Stimulated activated CD4-positive, alpha-beta T cell treated with anti-CD3 and anti-CD28 coated beads, Interleukin-1b, Interleukin-23, amount 100 ng/mL, for 4 hours (primary cell): ENCODE measurements at places on chromosomes 4 and X.

- DNase-seq, result no peak
Observed at GRCh38 chrX:141455103-141455502, 129.4 kb downstream of the SPANXA1 start.

- DNase-seq, result no peak
Observed at GRCh38 chrX:121260596-121261240, 213.3 kb downstream of the GLUD2 start.

DNA sequence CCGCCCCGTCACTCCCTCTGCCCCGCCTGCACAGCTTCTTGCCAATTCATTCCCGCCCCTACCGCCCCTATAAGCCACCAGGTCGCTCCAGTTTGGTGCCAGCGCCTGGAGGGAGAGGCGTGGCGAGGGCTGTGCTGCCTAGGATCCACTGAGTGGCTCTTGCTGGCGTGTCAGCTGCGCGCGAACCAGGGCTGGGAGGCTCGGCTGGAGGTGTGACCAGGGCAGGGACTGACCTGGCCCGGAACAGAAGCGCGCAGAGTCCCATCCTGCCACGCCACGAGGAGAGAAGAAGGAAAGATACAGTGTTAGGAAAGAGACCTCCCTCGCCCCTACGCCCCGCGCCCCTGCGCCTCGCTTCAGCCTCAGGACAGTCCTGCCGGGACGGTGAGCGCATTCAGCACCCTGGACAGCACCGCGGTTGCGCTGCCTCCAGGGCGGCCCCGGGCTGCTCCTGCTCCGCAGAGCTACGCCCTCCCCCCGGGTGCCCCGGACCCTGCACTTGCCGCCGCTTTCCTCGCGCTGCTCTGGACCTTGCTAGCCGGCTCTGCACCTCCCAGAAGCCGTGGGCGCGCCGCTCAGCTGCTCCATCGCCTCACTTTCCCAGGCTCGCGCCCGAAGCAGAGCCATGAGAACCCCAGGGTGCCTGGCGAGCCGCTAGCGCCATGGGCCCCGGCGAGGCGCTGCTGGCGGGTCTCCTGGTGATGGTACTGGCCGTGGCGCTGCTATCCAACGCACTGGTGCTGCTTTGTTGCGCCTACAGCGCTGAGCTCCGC, at the start of gene GPR78:
Gene GPR78 (plus strand): TSS at position 72 of the 773 bp plus-strand sequence. CDS start 591 bp downstream, at position 663.
- no peak for DNase-seq

DNA sequence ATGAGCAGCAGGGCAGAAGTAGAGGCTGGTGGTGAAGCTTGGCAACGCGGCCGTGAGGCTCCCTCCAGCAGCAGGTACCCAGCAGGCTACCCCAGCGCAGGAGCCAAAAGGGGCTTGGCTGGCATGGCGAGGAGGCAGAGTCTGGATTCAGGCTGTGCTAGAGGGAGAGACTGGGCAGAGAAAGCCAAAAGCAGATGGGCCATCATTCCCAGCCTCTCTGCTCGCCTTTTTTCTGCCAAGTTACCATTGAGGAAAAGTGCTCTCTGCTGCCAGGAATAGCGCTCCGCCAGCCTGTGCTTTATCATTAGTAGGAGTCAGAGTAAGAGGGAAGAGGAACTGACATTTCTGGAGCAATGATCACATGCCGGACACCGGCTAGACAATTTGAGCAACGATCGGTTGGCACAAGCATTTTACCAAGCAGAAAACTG, 28.7 kb upstream of the MAP3K15 start:
- no peak for DNase-seq

GRCh38 chr4:1834047-1834775, 21.7 kb downstream of the LETM1 start:
- no peak for DNase-seq

- DNase-seq, result no peak
Observed at GRCh38 chr4:111722213-111722720, 423.0 kb upstream of the FAM241A start.

DNA sequence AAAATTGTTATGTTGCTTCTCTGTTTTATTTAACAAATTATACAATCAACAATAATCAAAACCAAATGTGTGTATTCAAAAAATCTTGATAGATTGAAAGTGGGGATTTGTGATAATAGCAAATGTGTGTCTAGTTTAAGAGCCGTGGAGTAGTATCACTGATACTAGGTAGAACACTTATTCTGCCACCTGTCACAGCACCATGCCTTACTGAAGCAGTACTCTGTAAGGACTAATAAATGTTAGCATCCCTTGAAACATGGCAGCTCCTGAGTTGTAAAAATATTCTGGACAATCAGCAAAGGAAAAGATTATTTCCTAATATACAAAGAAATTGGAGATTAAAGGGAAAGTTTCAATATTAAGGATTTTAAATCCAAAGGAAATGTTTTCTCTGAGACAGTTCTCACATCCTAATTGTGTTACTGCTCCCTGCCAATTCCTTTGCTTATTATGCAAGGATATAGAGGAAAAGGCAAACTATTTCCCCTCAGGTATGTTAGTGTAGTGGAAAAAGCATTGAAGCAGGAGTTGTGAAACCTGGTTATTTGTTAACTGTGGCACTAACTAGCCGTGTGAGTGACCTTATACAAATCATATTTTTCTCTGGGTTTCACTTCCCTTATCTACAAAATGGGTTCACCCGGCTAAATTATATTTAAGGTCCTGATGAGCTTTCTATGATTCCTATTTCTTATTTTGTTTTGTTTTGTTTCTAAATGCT, 303.1 kb downstream of the ARHGAP24 start:
- no peak for DNase-seq

- DNase-seq, result no peak
Observed at GRCh38 chrX:16920075-16920474, 26.4 kb upstream of the REPS2 start.

DNA sequence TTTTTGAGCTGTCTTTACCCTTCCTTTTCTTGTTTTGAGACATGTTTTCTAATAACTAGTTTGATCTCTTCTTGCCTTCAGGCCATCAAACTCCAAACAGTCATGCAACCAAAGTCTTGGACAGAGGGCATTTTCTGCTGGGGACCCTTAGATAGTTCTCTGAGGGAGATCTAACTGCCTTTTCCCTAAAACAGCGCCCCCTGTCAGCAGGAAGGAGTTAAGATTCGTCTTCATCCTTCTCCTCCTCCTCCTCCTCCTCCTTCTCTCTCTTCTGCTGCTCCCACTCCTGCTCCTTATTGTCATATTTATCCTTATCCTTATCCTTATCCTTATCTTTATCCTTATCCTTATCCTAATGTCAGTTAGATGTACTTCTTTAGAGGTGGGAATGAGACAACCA, 417.2 kb downstream of the TRAM1L1 start:
- DNase-seq, result no peak

DNA sequence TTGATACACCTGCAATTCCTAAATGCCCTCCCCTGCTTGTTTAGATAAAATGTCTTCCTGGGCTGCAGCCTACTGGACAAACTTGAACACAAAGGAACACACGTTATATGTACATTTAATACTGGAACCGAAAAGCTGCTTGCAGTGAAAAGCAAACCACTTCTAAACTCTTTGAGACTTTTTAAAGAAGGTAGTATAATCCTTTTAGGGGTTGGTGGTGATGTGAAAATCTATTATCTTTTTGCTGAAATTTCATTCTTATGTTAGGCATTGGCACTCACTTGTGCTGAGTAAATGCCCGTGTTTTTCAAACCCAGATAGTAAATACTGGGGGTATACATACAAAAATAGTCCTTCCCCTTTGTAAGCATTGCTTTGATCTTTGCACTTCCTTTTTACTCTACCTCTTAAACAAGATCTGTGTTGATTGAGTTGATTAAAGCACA, 2.2 kb downstream of the NFKB1 start:
- DNase-seq, result no peak

DNA sequence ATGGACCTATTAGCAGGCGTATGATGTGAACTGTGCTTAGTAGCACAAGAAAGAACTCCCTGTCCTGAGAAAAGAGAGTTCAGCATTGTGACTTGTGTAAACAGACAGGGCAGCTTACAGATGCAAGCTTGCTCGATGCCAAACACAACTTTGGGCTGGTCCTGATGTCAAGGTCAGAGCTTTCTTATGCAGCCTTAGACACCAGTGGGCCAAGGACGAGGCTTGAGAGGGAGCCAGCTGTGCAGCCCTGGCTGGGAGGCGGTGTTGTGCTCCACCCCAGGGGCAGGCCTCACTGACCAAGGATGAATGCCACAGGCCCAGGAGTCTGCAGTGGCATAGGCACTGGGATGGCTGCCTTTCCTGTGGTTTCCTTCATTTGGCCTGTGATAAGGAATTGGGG, 35.4 kb downstream of the JADE1 start:
- DNase-seq, result no peak

DNA sequence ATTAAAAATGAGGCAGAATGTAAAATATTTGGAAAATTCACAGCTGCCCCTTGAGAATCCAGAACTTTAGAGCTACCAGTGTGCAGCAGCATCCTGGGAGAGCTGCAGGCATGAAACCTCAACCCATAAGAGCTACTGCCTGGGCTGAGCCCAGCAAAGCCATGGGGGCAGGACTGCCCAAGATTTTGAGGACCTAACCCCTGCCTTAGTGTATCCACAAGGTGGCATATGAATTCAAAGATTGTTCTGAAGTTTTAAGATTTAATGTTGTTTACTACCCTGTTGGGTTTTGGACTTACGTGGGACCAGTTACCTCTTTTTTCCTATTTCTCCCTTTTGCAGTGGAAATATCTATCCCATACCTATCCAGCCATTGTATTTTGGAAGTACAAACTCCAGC, 26.4 kb downstream of the CASP6 start:
- no peak for DNase-seq

GRCh38 chrX:153762626-153763173, 1.3 kb upstream of the PLXNB3 start:
- no peak for DNase-seq

DNA sequence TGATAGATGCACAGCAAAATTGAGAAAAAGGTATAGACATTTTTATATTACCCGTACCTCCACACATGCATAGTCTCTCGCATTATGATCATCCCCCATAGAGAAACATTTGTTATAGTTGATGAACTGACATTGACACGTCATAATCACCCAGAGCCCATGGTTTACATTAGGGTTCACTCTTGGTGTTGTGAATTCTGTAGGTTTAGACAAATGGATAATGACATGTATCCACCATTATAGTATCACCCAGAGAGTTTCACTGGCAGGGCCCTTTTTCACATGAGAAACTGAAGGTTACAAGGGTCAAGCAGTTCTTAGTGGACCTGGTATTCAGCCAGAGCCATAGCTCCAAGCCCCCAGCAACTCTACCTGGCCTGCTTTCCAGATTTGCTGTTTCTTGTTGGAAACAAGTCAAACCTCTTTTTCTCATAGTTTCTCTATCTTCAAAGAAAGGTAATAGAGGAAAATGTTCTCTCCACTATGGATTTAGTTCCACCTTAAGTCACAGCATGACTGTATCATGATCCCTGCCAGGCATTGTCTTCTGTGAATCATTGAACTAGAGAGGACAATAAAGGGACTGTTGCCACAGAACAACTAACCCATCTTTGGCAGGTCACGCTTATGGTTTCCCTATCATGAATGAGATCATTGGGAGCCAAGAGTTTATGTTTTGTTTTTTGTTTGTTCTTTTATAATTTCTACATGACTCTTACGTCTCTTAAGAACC, 64.0 kb downstream of the HHIP start:
- DNase-seq, result no peak

GRCh38 chr4:107603430-107603829, 116.6 kb downstream of the PAPSS1 start:
- DNase-seq, result no peak

DNA sequence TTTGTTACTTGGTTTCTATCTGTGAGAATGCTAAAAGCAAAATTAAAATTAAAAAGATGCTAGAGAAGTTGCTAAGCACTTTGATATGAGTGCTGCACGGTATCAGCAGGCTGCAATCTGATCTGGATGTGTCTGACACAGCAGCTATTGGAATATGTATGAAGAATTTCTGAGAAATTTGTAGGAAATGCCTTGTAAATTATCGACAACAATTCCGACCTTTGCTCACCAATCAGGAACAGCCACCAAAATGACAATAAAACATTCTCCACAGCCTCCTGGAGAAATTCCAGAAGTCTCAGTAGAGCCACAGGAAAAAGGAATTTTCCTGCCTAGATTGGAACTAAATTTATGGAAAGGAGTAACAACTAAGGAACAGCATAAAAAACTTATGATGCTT, 82.5 kb downstream of the TIGD2 start:
- no peak for DNase-seq

DNA sequence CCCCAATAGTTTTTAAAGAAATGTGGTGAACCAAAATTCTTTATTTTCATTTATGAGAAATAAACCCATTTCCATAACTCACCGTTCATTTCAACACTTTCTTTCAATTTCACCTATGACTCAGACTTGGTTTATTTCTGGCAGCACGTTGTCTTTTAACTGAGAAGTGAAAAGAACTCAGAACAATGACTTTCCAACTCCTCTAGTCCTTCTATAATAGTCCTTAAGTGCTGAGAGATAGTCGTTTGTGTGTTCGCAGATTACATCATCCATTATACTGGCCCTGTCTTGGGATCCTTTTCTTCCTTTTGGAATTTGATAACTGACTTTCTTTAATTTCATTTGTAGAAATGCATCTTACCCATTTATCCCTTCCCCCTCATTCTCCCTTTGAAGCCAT, 113.6 kb downstream of the GLUD2 start:
- no peak for DNase-seq

DNA sequence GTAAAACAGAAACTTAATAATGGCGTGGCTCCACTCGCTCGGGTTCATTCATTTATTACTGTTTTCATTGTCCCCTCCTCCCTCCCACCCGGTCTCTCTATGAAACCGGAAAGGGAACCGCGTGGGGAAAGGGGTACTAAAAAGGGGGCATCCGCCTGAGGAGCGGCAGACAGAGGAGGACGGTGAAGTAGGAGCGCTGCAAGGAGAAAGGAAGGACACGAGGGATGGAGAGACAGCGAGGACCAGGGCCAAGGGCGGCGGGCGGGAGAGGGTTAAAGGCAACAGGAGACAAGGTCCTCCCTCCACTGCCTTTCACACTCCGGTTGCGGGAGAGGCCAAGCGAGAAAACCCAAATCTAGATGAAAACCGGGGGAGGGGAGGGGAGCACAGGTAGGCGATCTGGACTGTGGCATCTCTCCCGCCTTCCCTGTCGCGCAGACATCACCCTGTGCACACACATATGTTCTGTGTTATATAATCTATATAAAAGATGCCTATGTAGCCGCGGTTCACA, 829 bp downstream of the ELOVL6 start:
- no peak for DNase-seq

DNA sequence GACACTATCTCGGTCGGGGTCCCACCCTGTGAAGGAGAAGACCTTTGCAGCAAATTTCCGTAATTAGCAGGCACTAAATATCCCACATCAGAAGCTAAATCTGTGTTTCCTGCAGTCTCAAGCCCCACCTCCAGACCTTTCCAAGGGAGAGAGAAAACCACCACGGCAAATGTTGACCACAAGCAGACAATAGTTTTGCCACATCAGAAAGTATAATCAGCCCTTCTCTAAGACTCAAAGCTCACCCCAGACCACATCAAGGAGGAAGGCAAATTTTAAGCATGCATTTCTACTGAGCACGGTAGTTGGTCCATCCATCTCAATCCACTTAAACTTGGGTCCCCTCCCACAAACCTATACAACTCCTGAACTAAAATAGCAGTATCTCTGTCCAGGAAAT, 398.5 kb downstream of the GPM6A start:
- no peak for DNase-seq
